Activated CD4-positive, alpha-beta T cell treated with anti-CD3 and anti-CD28 coated beads, Interleukin-2, amount 10 ng/mL, durations not matched to agents 24 days and 14 days (primary cell): ENCODE measurements at places on chromosomes 1 and 21. TPM values are rescaled to one million over a fixed set of nuclear protein-coding genes. Genes with fewer than 3 reads are reported as not detected.

GSTM5 gene
- total RNA-seq = 0.07 TPM in 1 of 2 replicates, not detected in the other

TYW3 gene
- total RNA-seq = 39.8 and 40.0 TPM in 2 replicates

TEDDM1 gene
- not detected in 2 replicates for total RNA-seq

ARTN gene
- 0.43 TPM in 1 of 2 replicates, not detected in the other for total RNA-seq

TIE1 gene
- total RNA-seq = 0.23 and 0.40 TPM in 2 replicates

IFNLR1 gene
- 5.3 and 5.6 TPM in 2 replicates for total RNA-seq

FOXD2 gene
- total RNA-seq = 0.07 and 0.09 TPM in 2 replicates

CENPF gene
- 54.4 and 63.0 TPM in 2 replicates for total RNA-seq
